ENCODE measurements at places on chromosomes 12 and 14.

DNA sequence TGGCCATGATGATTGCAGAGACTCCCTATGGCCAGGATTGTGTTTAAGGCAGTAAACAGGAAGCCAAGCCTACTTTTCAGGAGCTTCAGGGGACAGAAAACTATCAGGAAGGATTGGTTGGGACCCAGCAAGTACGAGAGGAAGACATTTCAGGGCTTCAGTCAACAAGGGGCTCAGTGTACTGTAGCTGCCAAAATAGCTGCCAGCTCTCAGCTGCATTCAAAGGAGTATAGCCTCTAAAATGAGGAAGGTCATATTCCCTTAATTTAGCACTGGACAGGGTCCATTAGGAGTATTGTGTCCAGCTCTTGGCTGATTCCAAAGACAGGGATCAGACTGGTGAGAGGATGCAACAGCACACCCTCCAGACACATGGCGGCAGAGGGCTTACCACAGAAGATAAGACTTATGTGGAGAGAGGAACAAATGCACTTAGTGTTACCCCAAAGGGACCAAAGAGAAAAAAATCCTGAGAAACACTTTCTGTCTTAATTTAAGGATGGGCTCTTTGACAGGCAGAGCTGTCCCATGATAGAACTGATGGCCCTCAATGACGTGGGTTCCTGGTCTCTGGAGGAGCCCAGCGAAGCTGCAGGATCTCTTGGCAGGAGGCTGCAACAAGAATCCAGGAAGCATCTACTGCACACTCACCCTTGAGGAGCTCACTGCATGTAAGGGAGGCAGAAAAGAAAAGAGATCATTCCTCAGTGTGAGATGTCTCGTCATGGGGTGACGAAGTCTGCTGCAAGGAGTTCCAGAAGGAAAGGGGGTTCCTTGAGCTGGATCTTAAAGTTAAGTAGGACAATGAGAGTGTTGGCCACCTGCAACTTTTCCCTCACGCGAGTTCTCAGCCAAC is 14.8 kb downstream of the BDKRB1 start:
- DNase-seq: no peak

GRCh38 chr12:9095322-9095721 is 20.4 kb downstream of the A2M start:
- no peak for DNase-seq

DNA sequence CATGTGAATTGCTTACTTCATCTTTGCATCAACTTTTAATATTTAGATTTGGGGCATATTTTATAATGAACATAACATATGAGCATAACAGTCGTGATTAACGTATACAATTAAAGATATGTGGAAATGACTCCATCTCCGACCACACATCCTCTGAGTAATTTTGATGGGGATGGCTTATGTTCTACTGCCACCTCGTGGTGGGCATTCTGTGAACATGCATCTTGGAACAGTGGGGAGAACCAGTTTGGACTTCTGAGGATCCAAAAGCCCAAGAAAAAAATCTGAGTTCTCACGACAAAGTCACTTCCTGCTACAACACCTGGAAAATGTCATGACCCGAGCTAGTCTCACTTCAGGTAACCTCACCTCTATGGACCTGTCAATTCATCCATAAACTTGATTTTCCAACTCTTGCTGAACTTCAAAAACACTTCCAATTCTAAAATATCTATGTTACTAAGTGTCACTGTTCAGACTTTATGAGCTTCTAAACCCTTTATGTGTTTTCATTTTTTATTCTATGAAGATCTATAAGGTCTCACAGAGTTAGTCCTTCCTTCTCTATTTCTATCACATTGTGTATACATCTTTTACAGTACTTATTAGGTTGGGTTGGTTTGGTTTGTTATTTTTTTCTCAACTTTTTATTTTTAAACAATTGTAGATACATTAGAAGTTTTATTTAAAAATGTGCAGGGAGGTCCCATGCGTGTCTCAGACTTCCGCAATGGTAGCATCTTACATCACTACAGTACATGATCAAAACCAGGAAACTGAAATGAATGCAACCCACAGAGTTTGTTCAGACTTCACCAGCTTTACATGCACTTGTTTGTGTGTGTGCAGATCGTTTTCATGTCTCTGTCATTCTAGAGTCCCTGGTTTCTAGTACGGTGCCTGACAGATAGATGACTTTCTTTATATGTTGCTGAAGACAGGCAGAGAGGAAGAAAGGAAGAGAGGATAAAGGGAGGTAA is 38.2 kb upstream of the STAB2 start:
- peak; percentile 80 for DNase-seq

- no peak for DNase-seq
Observed at GRCh38 chr14:68099495-68100045, 280.0 kb downstream of the RAD51B start.

DNA sequence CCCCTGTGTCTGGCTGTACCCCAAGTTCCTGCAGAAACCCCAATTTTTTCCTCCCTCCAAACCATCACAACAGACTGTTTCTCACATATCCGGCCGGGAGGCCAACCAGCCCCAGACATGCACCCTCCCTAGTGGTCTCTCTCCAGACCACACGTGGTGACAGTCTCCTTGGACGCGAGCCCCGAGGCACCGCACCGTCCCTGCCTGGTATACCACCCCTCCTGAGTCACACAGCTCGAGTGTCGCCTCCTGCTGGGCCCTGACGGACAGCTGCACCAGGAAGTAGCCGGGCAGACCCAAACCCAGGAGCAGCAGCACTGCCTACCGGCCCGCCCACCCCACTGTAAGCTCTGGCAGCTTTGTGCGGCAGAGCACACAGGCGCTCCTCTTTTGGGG is 97.4 kb downstream of the RFLNA start:
- DNase-seq: peak; percentile 67

DNA sequence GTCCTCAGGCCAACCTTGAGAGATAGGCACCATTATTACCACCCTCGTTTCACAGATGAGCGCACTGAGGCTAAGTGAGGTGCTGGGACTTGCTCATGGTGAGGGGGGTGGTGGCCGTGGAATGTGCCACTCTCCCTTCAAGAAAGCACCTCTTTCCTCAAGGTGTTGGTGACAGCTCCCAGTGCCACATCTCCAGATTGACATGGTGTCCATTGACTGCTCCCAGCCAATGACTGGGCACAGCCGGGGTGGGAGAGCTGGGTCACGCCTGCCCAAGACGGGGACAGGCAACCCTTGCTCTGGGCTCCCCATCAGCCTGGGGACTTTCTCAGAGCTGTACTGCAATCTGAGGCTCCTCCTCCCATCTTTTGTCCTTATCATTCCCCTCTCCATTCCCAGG is 21.0 kb upstream of the MYL2 start:
- no peak for DNase-seq

- DNase-seq: peak; percentile 58
Observed at GRCh38 chr12:49264466-49264872, 413 bp upstream of the TUBA1C start.
